ENCODE measurements at places on chromosomes 4 and X. TPM values are rescaled to one million over a fixed set of nuclear protein-coding genes. Genes with fewer than 3 reads are reported as not detected.

Gene MAN2B2
- total RNA-seq: 22.9 TPM

Gene SLC49A3
- total RNA-seq: 0.36 TPM

Gene OTUD6A
- total RNA-seq: not detected

Gene LANCL3
- total RNA-seq: 6.8 TPM

DNA sequence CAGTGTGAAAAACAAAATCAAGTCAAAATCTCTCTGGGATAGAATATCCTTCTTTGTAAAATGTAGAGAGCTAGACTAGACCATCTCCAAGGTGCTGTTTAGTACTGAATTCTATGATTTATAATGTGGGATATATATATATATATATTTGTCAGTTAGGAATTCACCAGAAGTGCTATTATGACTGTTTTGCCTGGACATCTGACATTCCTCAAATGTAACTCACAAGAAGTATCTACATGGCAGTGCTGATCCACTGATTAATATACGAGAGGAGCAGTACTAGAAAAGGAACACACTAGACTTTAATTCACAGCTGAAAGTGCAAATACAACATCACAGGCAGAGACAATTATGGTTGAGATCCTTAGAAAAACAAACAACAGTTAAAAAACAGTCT is 208.9 kb downstream of the GBA3 start:
- no peak for ATAC-seq

GRCh38 chrX:13000301-13000811 is 25.4 kb downstream of the TMSB4X start:
- no peak for ATAC-seq

DNA sequence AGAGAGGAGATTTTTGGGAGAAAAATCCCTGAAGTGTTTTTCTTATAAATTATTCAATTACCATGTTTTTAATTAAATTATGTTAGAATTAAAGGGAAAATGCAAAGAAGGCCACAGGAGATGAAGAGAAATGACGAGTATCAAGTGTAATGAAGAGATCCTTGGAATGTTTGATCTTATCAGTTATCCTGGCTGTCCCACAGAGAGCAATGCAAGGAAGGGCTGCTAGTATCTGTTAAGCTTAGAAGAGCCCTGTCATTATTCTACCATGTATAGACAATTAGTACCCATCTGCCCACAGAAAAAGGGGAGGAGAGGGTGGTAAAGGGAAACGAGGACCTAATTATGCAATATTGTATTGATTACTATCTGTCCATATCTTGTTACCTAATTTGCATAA is 257.1 kb downstream of the BANK1 start:
- no peak for ATAC-seq

DNA sequence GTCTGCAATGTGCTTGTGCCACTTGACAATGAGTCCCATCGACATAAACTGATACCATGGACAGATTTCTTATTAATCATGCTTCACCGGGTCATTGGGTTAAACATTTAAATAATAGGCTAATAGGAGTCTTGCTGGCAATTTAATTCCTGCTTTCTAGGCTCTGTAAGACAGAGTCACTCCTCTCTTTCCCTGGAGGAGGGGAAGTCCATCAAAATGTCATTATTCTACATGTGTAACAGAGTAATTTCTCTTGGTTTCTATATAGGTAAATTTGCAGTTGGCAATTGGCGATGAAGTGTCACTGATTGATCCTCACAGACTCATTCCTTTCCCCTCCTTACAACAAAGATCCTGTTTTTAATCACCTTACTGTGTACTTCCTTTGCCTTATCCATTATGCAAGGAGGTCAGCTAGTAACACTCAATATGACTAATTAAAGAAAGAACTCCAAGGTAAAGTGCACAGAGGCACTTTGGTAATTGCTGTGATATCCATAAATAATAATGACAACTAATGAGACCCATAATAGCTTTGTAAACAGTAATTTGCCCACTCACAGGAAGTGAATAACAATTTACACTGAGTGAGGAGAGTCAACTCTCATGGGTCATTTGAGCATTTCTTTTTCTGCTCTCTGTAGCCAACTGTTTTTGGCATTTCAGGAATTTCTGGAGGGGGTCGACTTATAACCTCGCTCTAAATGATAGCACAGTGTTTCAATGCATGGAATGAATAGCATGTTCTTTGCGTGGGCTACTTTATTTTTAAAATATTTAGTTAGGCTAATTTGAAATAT is 184.0 kb downstream of the UGT8 start:
- ATAC-seq: no peak
